RPMI8226 (cell line): ENCODE measurements at places on chromosomes 7 and 10.
A peak's percentile ranks its signal among the peaks of the same experiment; 100 is the strongest.

GRCh38 chr10:123772645-123773508 is 106.7 kb downstream of the GPR26 start:
- no peak for DNase-seq

- DNase-seq: no peak
Measured at GRCh38 chr7:76072243-76073148, 24.6 kb downstream of the MDH2 start.

GRCh38 chr10:116059320-116059719 is 213.7 kb downstream of the GFRA1 start:
- DNase-seq: no peak

DNA sequence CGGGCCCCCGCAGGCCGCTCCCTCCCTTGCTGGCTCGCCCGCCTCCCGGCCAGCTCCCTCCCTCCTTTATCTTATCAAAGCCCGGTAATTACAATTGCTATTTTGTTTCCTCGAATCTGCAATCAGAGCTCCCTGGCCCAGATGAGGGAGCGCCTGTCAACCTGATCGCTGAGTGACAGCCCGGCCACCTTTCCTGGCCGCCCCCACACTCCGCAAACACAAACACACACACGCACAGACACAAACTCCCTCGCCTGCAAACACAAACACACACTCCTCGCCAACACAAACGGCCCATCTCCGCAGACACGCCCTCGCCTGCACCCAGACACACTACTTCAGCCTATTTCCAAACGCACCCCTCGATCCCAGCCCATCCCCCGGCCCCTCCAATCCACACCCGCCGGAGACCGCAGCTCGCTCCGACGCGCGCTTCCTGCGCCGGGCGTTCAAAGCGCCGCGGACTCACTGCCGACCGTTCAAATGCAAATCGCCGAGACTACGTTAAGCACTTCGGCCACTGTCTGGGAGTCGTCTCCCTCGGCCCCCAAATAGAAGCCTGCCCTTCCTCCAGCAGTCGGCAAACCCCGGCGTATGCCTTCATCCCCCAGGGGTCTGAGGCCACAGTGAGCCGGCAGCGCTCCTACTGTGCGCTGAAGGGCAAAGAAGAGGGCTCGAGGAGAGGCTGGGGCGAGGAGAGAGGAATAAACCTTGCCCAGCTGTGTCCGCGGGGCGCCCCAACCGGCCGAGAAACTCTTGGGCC is 3.0 kb upstream of the FGF8 start:
- no peak for DNase-seq

- DNase-seq: no peak
Measured at GRCh38 chr10:11642566-11642965, 31.1 kb upstream of the USP6NL start.

DNA sequence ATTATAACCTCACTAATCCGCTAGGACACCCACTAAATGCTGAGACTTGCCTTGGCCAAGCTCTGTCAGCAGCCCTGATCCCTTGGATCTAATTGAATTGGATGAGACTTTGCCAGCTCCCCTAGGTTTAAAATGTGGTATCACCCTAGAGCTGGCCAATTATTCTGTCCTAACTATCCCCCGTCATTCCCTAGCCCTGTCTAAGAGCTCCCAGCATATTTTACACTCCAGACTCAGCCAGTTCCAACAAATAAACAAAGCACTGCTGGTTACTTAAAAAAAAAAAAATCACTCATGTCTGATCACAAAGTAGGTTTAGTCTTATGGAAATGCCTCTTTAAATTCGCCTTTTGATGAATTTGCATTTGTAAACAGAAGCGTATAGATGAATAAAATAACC is 147.9 kb upstream of the EGR2 start:
- DNase-seq: no peak

DNA sequence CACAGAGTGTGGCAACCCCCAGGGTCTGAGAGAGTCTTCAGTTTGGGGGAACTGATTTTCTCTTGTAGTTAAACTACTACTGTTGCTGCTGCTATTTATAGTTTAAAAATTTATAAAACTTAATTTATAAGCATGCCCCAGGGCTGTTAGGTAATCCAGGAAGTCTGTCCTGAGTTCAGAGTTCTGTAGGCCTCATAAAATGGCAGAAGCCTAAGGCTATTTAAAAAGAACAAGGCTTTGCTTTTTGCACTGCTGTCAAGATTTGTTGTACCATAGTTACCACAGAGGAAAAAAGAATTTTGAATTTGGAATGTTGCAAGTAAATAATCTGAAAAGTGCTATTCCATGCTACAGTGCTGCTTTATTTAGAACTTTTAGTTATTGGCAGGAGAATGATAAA is 66.1 kb downstream of the AGK start:
- no peak for DNase-seq

DNA sequence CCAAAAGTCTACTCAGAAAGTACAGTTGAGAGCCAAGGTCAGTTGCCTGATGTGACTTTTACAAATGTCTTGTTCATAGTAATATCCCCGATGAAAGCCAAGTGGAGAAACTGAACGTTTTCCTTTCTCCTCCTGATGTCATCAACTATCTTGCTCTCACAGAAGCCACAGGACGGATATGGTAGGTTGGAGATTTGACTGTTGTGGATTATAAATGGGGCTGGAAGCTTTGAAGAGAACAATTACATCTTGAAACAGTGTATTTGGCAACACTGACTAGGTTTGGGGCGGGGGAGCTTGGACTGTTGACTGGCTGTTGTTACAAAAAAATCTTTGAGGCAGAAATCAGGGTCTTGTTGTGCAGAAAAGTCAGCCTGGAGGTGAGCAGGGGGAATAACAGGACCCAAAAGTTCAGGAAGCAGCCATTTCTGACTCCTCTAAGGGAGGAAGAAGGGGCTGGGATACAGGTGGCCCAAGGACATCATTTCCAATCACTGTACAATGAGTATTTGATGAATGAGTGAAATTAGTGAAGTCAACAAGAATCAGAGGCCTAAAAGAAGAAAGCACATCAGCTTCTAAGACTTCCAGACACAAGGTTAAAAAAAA is 24.3 kb downstream of the PLEKHS1 start:
- DNase-seq: no peak

DNA sequence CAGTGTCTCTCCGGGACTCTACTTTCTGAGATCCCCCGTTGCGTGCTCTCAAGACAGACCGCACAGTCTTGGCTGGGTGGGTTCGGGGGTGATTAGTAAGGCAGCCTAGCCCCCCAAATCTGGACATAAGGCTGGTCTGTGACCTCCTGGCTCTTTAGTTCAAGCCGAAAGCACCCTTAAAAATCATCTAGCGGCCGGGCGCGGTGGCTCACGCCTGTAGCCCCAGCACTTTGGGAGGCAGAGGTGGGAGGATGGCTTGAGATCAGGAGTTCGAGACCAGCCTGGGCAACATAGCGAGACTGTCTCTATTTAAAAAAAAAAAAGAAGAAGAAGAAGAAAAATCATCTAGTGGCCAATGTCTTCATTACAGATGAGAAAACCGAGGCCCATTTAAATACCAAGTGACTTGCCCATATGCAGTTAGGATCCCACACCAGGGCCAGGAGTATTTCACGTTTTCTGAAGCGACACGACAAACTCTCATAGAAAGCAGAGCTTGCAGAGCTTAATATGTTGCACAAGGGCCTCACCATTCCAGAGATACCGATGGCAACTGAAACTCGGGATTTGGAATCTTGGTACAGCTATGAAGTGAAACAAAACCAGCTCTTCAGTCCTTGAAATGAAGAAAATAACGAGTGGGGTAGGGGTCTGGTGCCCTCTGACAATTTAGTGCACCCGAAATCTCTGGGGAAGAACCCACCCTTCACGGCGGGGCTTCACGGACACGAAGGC is 703 bp upstream of the HILPDA start:
- peak; percentile 37 for DNase-seq

GRCh38 chr10:131824371-131825149 is 76.2 kb upstream of the PPP2R2D start:
- DNase-seq: no peak
